Mammary epithelial cell (primary cell): ENCODE measurements at places on chromosomes 13 and 19. TPM values are rescaled to one million over a fixed set of nuclear protein-coding genes. Genes with fewer than 3 reads are reported as not detected.

SIN3B gene
- 23.7 TPM for polyA plus RNA-seq

DNA sequence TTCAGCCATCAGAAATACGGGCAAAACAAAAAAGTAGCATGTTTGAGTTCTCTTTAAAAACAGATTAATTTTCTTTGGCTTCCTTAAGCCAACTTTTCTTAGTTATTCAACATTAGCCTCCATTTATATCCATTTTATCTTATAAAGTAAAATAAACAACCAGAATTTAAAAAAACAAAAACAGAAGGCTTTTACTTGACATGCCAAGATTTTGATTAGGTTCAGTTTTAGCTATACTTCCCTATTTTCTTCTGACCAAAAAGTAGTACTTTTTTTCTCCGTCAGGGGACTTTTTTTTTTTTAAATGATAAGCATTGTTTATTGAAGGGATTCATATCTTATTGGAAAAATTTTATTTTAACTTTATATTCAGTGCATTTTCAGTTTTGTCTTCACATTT is 18.1 kb downstream of the RNASEH2B start:
- DNase-seq: no peak

DNA sequence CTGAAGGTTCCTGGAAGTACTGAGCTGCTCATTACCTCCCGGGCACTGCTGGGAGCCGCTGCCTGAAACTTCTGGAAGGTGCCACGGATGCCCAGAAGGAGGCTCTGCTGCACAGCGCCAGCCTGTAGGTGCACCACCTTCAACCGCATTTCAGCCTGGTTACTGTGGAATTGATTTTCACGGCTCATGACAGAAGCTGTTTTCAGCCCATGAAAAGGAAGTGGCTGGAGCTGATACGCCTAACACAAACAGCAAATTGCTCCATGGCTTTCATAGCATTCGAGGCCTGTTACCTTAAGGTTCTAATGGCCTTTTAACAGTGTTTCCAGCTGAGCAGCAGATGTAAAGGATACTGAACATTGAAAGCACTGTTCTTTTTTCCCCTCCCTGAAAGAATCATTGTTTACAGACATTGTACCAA is 22.0 kb downstream of the GPC6 start:
- no peak for DNase-seq

GRCh38 chr13:102901615-102902305 is 55.9 kb downstream of the ERCC5 start:
- DNase-seq: peak; percentile 40

DNA sequence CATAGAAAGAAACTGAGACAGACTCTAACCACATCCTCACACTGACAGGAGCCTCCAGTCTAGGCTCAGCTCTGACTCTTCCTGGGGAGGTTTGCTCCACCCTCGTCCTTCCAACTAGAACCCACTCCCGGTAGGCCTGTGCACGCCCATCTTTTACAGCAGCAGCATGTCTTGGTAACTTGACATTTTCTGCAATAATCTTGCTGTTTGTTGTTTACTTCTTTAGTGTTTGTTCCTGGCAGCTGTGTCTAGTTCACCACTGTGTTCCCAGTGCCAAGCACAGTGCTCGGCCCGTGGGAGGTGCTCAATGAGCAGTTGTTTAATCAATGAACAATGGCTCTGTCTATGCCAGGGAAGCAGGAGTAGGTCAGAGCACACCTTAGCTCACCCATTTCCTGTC is 23.1 kb upstream of the ZNF729 start:
- no peak for DNase-seq

GRCh38 chr19:4278419-4279266 is at the start of gene SHD:
TSS of gene SHD (plus strand) at chr19:4279266. CDS start at chr19:4280064, 798 bp downstream.
- no peak for DNase-seq

DNA sequence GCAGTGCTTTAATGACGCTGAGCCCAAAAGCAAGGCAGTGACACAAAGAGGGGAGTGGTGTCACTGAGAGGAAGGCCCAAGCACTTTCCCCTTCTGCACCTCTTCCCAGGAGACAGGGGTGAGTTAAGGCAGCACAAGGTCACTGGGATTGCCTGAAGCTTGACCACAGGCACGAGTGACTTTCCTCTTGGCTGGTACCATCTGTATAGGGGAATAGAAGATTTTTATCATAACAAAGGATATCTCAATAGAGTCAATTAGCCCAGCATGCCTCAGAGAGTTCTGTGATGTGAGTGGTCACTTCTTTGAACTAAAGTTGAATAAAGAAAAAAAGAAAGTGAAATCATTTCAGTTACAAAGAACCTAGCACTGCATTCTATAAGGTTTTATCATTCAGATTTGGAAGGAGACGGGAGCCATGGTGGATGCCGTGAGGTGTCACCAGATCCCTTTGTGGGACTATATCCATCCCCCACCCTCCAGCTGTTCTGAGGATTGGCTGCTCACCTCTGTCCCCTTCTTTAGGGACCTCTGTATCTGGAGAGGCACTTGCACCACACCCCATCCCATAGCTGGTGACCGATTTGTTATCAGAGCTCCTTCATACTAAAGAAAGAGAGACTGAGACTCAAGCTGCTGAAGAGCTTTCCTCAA is 291.2 kb downstream of the DCT start:
- DNase-seq: no peak

DNA sequence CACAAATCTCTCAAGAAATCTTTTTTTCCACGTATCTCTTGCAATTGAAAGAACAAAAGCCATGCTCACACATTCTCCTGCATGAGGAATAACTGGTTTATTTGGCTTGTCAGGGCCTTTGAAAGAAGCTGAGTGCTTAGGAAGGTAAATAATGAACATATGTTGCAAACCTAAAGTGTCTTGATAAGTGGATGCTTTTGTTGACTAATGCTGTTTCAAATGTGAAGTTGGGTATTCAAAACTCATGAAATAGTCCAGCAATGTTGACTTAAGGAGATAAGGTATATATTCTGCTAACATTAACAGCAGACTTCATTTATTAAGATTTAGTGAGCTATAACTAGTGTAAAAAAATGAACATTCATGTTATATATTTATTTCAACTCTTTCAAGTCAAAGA is 1792.7 kb upstream of the MIR17HG start:
- no peak for DNase-seq
